Activated naive CD4-positive, alpha-beta T cell (primary cell): ENCODE measurements at places on chromosomes 12 and 14.

- no peak for DNase-seq
Measured at GRCh38 chr14:64857979-64858744, 21.5 kb downstream of the SPTB start.

- no peak for DNase-seq
Measured at GRCh38 chr12:12770262-12770661, 15.2 kb upstream of the APOLD1 start.

DNA sequence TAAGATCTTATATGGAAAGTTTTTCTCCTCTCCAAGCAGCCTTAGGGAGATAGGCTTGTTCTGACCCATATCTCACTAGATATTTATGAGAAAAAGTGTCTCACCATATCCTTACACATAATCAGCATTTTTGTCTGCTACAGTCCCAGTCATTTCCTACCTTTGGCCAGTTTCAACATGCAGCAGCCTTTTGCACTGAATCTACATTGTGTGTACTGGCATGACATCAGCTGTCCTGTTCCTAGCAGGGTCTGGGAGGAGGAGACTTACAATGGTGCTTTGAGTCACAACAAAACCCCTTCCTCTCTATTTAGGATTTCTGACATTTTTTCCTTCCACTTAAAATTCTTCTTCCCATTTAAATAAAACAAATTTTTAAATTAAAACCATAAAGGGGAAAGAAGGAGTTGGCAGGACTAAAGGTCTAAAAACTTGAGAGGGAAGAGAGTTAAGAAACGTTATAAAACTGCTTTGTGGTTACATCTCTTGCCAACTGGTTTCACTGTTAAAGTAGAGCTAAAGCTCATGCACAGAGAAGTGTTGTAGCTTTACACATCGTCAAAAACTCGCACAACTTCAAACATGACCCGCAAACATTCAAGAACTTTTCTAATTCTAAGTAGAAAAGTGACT is 53.3 kb upstream of the CERS5 start:
- DNase-seq: no peak

GRCh38 chr14:57755018-57755521 is 110.8 kb downstream of the SLC35F4 start:
- DNase-seq: no peak

- DNase-seq: no peak
Measured at GRCh38 chr12:89194683-89195082, 157.6 kb downstream of the DUSP6 start.

- DNase-seq: no peak
Measured at GRCh38 chr12:70557583-70558191, 79.5 kb downstream of the PTPRB start.

GRCh38 chr12:110638796-110639195 is 24.9 kb downstream of the TCTN1 start:
- no peak for DNase-seq

DNA sequence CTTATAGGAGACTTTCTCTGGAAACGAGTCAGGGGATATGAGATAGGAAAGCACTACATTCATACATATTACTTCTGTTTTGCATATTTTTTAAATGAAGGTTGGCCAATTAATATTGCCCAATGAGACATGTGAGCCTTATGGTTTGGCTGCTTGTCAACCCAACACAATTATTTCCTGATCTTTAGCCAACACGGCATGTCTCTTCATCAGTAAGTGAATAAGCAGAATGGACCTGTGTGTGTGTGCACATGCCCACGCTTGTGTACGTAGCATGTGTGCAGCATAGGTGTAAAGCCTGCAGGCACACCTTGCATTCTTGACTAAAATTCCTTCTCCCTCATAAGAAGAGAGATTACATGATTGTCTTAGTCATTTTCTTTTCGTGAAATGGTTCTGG is 88.3 kb downstream of the STON2 start:
- no peak for DNase-seq

- no peak for DNase-seq
Measured at GRCh38 chr14:70416338-70416724, 559 bp downstream of the SYNJ2BP start.

GRCh38 chr14:90567191-90567590 is 170.4 kb downstream of the CALM1 start:
- DNase-seq: no peak

DNA sequence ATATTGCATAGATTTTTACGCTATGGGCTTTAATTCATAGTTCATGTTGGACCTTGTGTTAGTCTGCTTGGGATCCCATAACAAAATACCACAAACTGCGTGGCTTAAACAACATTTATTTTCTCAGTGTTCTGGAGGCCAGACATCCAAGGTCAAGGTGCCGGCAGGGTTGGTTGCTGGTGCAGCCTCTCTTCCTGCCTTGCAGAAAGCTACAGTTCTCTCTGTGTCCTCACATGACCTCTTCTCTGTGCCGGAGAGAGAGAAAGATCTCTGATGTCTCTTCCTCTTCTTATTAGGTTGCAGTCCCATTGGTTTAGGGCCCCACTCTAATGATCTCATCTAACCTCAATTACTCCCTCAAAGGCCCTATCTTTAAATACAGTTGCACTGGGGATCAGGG is 170.5 kb downstream of the IPO8 start:
- DNase-seq: no peak

GRCh38 chr12:65740873-65741600 is 83.2 kb upstream of the HMGA2 start:
- peak; percentile 9 for DNase-seq

GRCh38 chr14:76958980-76959710 is 69.4 kb downstream of the IRF2BPL start:
- DNase-seq: no peak

- no peak for DNase-seq
Measured at GRCh38 chr14:63598807-63599206, 42.9 kb downstream of the WDR89 start.

GRCh38 chr12:124289634-124290600 is 5.0 kb upstream of the RFLNA start:
- no peak for DNase-seq

DNA sequence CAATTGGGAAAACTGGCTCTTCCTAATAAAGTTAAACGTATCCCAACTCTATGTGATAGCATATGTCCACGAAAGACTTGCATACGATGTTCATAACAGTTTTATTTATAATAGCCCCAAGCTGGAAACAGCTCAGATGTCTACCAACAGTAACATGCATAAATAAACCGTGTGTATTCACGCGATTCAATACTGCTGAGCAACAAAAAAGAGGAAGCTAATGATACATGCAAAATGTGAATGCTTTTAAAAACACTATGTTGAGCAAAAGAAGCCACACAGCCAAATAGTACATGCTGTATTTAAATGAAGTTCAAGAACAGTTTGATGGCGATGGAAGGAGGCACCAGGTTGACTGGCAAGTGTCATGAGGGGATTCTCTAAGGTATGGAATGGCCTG is 55.7 kb downstream of the TRIM9 start:
- no peak for DNase-seq

DNA sequence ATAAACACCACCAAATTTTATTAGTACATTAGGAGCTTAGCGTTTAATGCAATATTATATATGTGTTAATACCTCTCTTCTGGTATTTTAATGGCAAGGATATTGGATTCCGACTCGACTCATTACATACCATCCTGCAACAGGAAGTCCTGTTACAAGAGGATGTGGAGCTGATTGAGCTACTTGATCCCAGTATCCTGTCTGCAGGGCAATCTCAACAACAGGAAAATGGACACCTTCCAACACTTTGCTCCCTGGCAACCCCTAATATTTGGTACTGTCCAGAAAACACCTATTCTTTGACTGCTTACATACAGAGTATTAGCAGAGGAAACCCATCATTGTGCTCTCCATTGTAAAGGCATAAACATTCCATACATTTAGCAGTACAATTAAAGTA is 45.2 kb downstream of the VEZT start:
- no peak for DNase-seq

DNA sequence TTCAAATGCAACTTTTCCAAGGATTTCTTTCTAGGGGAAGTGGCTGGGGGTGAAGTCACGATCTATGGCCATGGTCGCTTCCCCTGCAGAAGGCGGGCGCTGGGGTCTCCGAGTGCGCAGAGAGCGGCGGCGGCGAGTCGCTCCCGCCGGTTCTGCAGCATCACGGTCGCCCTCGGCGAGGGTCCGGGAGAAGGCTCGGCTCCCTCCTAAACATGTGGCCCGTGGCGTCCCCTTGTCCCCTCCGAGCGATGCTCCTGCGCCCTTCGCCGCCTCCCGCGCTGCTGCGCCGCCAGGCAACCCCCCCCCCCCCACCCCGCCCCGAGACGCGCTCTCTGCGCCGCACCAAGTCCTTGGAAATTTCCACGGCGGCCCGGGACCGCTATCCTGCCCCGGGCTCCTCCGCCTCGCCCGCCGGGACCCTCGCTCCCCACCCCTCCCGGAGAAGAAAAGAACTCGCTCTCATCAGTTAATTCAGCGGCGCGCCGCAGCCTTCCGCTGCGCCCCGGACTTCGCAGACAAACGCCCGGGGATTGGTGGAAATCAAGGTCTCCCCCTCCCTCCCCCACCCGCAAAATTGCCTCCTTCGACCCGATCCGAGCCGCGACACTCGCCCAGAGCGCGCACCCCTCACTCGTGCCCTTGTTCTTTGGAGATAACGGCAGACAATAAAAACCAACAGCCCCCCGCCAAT is at the start of gene ST8SIA1:
TSS of gene ST8SIA1 (minus strand) at position 298 of the 691 bp plus-strand sequence. CDS start 475 bp downstream, outside the sequence.
- no peak for DNase-seq

DNA sequence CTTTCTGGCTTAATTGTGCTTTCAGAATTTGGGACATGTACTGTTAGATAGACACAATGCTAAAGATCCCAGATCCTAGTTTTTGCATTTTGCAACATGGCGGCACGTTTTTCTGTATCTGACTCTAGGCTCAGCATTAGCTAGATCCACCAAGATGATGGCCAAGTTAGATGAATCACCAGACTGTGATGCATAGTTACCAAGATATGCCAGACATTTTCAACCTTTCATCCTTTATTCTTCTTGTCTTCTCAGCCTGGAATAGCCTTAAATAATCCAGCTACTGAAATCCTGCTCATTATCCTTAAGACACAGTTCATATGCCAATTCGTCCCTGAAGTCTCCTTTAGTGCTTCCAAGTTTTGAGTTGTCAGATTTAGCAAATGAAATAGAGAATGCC is 144.9 kb upstream of the CRY1 start:
- no peak for DNase-seq

DNA sequence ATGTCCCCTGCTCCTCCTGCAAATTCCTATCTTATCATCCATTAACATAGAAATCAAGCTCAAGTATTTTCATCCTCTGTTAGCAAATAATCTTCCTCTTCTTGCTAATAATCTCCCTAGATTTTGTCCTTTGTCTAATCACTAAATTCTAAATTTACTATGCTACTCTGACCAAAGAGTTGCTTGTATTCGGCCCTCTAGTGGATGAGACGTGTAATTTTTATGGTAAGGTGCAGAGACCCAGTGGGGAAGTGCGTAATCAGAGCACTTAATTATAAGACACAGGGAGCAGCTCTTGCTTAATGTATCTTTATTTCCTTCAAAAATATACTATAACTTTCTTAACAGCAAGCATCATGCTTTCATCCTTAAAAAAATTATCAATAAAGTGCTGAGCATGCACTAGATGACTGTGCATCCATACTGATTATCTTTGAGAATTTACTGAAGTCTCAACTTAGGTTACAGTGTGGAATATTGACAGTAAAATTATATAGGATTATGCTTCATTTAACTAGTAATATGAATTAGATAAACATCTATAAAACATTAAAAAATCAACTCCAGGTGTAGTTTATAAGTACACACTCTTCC is 212.6 kb downstream of the SLC16A7 start:
- DNase-seq: no peak

DNA sequence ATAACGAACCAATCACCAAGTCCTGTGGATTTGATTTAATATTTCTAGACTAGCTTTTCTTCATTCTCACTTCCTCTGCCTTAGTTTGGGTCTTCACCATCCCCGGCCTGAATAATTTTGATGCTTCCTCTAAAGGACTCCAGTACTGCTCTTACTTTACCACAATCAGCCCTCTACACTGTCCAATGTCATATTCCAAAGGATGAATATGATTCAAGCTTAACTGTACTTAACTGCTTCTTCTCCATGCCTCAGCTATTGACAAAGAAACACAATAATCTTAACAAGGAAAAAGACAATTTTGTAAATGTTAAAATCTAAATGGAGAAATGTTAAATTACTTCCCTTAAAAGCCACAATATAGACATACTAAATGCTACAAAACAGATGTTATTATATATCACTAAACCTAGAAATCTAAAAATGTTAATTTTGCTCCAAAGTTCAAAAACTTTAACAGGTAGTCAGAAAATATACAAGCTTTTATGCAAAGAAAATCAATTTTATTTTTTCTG is 70.2 kb downstream of the STXBP6 start:
- DNase-seq: no peak

- no peak for DNase-seq
Measured at GRCh38 chr14:88256997-88257950, 65.8 kb downstream of the KCNK10 start.

DNA sequence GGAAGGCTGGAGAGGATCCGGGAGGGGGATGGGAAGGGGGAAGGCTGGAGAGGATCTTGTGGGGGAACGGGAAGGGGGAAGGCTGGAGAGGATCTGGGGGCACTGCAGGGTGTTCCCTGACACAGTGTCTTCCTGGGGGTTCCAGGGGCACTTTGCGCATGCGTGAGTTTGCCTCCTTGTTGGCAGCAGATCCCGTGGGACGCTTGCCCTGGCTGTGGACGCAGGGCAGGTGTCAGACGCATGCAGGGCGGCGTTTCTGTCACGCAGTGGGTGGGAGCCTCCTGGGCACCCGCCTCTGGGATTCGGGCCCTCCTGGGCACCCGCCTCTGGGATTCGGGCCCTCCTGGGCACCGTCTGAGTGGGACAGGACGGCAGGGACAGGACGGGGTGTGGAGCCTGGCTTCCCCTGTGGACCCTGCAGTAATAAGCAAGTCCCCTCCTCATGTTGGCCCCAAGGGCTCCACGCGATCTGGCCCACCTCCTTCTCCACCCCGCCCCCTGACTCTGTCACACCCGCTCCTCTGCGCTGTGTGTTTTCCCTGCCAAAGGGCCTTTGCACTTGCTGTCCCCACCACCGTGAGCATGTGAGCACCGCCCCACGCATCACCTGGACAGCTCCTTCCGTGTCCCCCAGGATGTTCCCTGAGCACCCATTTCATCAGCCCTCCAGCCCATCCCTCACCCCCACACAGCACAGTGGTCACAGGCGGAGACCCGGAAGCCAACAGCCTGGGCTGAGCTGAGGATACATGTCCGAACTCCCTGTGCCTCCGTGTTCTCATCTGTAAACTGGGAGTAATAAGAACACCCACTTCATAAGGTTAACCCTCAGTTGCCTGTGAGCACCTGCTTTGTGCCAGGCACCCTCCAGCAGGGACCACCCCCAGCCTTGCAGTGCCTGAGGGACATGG is 4.4 kb downstream of the MMP17 start:
- no peak for DNase-seq
